ENCODE measurements at places on chromosomes 7 and 10.

DNA sequence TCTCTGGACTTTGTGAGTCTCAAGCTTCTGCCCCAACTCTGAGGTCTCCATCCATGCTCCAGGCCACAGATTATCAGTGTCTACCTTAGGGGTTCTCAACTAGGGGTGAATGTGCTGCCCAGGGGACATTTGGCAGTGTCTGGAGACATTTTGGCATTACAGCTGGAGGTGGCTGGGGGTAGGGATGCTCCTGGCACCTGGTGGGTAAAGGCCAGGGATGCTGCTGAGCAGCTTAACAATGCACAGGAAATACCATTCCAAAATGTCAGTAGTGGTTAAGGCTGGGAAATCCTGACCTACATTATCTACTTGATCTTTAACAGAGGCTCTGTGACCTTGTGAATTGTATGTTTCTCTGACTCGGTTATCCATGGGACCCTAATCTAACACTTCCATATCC, 67.3 kb upstream of the PALS2 start:
- no peak for DNase-seq

DNA sequence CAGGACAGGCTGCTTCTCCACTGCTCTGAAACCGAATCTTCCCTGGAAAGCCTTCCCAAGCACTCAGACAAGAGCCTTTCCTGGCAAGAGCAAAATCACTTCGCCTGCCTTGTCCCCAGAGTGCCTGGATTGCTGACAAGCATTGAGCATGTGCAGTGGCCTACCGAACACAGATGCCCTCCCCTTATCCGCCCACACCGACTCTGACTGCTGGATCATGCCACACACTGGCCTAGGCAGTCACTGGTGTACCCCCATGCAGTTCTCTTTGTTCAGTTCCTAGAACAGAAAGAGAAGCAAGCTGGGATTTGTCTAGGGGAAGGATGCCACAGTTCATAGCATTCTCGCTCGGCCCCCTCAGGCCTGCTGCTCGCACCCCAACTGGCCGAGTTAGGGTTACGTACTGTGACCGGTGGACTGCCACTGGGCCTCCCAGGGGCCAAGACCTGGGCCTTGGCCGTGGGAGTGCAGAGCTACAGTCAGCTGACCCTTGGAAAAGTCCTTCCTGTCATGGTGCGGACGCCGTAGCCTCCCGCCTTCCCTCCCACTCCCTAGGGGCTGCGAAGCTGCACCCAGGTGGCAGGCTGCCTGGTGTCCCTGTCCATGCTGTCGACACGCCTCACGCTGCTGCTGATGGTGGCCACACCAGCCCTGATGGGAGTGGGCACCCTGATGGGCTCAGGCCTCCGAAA, 6.9 kb downstream of the ABCB8 start:
- no peak for DNase-seq

DNA sequence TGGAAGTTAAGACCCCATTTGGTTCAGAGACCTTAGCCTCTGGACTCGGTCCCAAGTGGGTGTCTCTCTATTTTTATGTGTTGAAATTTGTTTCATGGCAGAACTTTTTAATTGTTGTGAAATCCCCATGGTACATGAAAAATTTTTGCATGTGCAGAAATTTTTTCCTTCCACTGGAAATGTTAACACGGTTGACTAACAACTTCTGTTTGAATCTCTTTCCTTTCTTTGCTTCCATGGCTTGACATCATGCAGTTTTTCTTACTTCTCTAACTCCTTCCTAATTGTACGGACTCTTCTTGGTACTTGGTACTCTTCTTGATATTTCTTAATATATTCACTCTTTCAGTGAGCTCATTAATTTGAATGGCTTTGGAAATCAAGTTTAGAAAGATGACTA, 18.3 kb downstream of the MDFIC start:
- DNase-seq = no peak

GRCh38 chr7:86164827-86165226, 478.9 kb upstream of the GRM3 start:
- no peak for DNase-seq

GRCh38 chr10:21398563-21399231, 126.8 kb downstream of the SKIDA1 start:
- DNase-seq = no peak

GRCh38 chr10:71064413-71065118, 147.8 kb upstream of the UNC5B start:
- DNase-seq = no peak

DNA sequence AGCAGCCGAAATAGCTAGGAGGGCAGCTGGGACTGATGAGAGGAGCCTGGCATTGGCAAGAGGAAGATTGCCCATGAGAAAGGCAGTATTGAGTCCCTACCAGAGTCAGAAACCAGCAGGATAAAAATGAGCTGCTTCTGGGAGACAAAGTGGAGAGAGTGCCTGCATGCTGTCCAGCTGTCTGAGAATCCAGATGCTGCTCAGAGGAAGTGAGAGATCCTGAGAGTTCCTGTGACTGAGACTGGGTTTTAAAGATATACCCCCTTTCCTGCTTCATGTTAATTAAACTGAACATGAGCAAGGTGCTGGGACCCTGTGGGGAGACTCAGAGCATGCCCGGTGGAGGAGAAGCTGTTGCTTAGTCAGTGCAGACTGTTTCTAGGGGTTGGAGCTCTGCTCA, 107.5 kb downstream of the KIF20B start:
- DNase-seq = no peak

DNA sequence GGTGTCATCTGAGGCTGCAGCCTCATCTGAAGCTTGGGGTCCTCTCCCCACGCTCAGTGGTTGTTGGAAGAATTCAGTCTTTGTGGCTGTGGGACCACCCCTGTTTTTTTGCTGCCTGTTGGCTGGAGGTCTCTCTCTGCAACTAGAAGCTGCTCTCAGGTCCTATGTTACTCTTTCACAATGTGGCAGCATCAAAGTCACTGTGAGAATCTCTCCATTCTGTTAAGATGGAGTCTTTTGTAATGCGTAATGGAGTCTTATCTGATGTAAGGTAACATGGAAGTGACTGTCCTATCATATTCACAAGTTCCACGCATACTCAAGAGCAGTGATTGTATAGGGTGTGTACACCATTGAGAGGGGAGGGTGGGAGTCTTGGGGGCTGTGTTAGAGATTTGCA, 24.9 kb downstream of the TSPAN13 start:
- DNase-seq = no peak

- DNase-seq = no peak
Measured at GRCh38 chr7:99141334-99141733, 2.6 kb downstream of the SMURF1 start.

DNA sequence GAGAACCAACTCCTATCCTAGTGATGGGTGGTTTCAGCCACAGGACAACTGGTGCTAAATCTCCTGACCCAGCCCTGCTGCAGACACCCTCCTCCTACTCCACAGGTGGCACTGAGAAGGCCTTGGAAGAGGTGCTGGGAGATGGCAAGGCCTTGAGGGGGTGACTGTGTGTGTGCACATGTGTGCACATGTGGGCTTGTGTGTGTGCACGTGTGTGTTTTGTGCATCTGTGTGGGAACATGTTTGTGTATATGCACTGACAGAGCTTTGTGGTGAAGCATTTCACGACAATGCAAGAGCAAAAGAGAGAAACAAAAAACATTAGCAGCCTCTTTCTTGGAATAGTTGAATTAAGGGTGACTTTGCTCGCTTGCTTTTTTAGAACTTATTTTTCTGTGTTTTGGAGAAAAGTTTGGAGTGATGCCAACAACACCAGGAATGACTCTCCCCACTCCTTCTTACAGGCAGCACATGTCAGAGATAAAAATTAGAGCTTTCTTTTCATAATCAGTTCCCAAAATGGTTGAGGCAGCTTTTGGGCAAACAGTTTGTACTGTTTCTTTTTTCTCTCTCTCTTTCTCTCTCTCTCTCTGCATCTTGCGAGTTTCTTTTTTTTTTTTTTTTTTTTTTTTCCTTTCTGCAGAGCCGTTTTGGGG, 69.5 kb downstream of the SEC61G start:
- no peak for DNase-seq

GRCh38 chr10:70965566-70965965, 77.2 kb upstream of the PCBD1 start:
- no peak for DNase-seq

DNA sequence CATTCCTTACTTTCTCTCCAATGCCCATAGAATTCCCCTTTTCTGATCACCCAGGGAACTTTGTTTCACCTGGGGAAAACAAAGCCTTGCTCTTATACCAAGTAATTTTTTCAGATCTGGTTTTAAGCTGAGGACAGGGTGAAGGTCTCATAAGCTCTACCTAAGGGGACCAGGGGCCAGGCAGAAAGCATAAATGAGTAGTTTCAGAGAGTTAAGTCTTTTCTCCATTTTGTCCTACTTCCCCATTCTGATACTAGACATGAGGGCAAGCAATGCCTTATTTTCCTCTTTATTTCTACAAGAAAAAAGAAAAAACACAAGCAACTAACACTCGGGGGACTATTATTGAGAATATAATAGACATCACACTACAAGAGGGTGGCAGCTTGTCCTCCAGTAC, 2.9 kb downstream of the AKR1D1 start:
- DNase-seq = no peak

DNA sequence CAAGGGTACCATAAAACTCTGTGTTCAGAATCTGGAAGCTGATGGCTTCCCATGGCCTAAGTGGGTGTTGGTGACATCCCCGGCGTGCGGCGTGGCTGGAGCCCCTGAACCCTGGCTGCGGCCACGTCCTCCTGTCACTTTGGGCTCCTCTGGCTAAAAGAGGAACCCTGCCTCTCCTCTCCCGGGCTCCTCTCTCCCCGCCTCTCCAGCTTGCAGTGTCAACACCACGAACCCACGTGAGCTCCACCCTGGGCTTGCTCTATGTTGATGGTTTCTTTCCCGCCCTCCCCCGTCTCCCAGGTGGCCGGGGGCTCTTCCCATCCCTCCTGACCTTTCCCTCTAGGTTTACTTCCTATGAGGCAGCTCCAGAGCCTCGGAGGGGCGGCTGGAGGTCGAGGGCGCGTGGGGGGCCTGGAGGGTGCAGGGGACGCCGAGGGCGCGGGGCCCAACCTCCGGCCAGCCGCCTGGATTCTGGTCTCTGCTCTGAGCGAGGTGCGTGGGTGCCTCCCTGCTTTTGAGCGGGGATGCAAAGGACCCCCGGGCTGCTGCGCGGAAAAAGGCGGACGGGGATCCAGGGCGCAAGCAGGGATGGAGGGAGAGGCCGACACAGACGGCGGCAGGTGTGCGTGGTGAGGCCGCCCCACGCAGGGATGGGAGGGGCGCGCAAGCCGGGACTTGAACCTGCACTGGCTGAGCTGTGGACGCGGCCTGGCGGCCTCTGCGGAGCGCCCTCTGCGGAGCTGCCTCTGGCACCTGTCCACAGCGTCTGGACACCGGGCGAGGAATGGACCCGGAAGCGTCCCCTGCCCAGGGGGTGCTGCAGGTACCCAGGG, 115.5 kb upstream of the DIP2C start:
- DNase-seq = no peak

DNA sequence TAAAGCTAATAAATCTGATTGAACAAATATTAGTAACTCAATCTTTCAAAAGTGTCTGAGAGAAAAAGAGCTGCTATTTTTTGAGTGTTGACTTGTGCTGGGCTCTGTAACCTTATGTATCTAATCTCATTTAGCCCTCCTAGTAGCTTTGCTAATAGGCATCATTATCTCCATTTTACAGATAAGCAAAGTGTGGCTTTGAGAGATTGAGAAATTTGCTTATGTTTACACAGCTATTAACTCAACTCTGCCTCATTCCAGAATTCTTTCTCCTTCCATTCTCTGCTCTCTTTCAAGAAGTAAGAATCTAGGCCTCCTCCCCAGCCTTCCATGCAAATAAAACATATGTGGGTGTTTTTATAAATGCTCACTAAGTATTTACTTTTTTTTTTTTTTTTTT, 137.8 kb downstream of the GATA3 start:
- DNase-seq = no peak

DNA sequence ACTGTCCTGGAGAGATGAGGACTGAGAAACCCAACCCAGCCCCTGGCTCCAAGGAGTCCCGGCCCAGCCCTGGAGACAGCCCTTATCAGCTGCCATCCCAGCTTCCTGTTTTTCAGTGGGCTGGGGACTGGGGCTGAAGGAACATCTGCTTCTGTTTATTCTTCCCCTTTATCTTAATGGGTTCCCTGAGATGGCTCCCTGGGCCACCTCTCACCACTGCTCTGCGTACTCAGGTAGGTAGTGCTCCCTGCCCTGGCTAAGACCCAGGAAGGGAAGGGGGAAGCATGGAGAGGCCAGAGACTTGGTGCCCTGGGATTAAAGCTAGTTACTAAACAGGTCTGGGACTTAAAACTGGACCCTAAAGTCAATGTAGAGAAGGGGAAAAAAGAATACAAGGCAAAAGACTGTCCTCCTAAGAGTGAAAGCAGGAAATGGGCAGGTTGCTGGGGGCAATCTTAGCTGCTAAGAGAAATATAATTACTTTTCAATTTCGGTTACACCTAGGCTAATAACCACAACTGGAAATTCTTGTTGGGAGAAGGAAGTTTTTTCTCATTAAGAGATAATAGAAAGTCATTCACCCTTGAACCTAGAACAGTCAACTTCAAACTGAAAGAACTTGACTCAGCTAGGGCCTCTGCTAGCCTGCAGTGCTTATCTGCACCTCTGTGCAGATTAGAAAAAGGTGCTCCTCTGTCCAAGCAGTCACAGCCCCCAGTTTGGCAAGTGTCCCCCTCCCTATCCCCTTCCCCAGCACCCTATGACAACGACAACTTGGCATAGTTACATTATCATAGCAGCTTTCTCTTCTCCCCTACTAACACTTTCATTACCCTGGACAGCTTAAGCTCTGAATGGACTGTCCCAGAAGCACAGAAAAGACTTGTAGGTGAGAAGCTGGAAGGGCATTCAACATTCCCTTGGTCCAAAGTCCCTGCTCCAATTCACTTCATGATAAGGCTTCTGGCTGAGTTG, 65.6 kb upstream of the KDM7A start:
- DNase-seq = no peak

GRCh38 chr7:28784171-28784902, 173.8 kb downstream of the TRIL start:
- DNase-seq = no peak

GRCh38 chr10:71029411-71029892, 141.1 kb upstream of the PCBD1 start:
- no peak for DNase-seq

- DNase-seq = no peak
Measured at GRCh38 chr7:142754681-142755575, 5.7 kb downstream of the PRSS1 start.

DNA sequence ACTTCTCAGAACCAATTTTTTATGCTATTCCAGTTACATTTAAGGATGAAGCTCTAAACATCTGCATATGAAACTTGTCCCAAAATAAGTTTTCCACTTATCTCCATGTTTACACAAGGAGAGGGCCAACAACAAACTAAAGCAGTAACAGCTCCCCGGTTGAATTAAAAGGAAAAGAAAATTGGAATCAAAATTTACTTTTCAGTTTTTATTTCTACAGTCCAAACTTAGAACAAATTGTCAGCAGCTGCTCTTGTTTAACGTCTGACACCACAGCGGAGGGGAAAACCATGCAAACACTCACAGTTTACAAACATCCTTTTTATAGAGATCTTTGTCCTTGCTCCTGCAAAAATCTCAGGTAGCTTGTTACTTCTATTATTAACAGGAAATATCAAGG, 101.3 kb downstream of the COL28A1 start:
- no peak for DNase-seq

- no peak for DNase-seq
Measured at GRCh38 chr10:78079411-78079810, 45.7 kb downstream of the RPS24 start.
